ENCODE measurements at places on chromosomes 2 and 18.

GRCh38 chr2:46952171-46952570, 36.6 kb upstream of the MCFD2 start:
- no peak for DNase-seq

GRCh38 chr2:105712981-105713596, 31.6 kb upstream of the NCK2 start:
- DNase-seq = no peak

GRCh38 chr18:12076424-12077140, 17.1 kb upstream of the ANKRD62 start:
- DNase-seq = no peak

DNA sequence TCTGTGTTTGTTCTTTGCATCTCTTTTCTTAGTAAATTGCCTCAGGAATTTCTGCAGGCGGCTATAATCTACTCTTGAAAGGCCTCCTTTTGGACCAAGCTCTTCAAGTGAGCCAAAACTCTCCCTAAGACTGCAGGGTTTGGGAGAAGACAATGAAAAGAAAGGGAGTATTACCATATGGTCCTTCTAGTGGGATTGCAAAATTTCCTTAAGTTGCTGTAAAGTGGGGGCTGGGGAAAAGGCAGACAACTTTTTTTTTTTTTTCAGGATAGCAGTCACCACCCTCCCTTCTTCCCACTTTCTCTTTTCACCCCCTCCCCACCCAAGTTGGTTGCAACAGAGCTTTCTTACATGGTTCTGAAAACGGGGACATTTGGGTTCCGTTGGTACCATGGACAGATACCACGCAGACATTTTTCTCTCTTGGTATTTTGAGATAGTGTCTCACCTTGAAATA, 183.7 kb downstream of the FHOD3 start:
- no peak for DNase-seq

GRCh38 chr2:78870343-78870967, 155.0 kb upstream of the REG3G start:
- no peak for DNase-seq

DNA sequence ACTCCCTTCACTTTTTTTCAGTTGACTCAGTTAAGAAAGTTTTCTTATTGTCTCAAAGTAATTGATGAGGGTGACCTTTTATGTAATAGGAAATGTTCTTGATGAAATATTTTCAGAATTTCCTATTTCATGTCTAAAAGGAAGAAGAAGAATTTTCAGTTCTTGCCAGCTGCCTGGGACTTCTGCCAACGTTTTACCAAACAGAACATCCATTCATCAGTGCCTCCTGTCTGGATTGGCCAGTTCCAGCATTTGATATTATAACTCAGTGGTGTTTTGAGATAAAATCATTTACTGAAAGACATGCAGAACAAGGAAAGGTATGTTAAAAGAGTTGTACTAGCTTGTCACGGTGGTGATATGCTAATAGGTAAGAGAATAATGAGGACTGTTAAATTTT, 104.7 kb upstream of the MYO3B start:
- DNase-seq = peak; percentile 41

GRCh38 chr2:98233941-98234340, 112.3 kb upstream of the CNGA3 start:
- DNase-seq = no peak

DNA sequence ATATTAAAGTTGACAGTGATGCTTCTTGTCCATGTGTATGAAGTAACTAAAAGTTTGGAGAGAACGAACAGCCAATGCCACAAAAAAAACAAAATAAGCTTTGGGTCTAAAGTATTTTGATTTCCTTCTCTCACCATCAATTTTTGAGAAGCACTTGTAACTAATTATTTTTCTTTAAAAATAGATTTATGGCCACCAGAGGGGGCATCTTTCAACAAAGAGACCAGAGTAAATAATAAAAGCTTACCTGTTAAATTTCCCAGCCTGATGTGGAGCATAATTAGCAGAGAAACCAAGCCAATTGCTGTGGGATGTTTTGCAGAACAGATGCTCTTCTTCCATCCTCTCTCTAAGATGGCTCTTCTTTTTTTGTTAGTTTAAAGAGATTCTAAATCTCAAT, 29.0 kb downstream of the LINC00305 start:
- no peak for DNase-seq

DNA sequence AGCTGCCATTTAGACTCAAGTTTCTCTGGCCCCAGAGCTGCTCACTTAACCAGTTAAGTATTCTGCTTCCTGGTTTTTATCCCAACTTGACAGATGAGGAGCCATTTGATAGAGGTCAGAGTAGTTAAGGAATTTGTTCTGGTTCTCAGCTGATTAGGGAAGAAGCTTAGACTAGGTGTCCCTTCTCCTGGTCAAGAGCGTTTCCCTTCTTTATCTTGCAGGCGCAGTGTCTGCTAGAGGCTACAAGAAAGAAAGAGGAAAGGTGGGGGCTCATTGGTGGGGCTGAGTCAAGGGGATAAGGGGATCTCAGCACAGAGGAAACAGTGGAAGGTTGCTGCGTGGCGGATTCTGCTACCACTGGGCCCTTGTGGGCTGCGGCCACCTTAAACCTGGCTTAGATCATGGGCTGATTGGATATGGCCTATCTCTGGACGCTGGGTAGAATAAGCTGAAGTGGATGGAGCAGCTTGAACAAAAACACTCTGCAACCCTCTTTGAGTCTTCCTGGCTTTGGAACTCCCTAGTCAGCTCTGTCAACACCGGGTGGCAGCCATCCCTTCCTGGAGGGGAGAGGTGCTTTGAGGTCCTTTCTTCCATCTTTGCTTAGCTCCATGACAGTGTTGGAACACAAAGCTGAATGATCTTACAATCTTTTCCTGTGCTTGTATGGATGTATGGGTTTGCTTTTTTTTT, 70.8 kb downstream of the QPCT start:
- no peak for DNase-seq
